Stromal cell of bone marrow (primary cell): ENCODE measurements at places on chromosomes 1 and 21.

- DNase-seq: no peak
Observed at GRCh38 chr1:167454894-167455785, 63.2 kb downstream of the CD247 start.

DNA sequence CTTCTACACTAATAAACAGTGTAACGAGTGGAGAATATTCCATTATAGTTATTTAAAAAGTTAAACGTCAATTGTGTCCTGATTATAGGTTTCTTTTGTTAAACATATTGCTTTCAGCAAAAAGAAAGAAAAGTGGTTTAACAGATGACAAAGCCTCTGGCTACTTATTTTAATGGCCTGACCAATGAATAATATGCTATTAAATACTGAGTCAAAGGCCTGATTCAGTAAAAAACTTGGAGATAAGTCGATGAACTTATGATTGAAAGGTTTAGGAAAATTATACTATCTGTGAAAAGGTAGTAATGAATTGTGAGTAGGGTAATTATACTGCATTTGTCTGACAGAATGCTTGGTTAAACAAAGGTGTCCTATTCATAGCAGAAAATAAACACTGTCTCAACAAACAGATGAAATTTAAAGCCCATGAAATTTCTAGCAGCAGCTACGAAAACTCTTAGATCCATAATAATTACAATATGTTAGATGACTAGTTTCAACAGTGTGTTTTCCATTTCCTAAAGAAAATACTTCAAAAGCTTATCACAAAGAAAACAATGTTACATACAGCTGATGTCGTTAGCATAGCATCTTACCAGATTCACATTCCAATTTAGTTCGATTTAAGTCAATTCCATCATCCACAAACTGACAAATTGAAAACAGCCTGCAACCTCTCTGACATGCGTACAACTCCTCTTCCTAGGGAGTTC is 6.2 kb downstream of the TMEM59 start:
- no peak for DNase-seq

DNA sequence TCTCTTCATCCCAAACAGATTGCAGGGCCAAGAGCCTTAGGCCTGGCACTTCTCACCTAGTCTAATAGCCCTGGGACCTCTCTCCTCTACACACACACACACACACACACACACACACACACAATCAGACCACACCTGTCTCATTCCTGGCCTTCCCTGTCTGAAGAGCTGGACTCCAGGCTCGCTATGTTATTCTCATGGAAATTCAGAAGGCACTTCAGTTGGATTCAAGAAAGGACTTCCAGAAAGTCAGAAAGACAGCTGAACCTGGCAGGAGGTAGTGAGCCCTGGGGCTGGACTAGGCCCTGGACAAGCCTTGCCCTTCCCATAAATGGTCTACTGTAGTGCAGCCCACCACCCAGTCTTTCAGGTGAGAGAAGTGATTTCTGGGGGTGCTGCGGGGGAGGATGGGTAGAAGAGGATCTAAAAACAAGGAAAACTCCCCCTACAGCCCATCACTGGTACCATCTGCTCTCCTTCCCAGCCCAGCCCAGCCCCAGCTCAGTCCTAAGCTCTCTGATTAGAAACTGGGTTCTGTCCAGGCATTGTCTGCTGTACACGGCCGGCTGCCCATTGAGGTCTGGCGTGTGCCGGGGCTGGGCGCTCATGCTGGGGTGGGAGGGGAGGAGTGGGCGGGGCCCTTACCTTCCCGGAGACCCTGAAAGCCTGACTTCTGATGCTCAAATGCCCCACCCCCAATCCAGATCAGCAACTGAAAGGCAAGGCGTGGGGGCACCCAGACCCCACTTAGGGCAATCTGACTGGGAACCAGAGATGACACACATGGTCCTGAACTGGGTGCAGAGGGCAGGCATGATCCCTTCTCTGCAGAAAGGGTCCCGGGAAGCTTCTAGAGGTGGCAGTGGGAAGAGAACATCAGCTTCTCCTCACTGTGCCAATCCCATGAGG is 2.5 kb downstream of the KIF21B start:
- no peak for DNase-seq

DNA sequence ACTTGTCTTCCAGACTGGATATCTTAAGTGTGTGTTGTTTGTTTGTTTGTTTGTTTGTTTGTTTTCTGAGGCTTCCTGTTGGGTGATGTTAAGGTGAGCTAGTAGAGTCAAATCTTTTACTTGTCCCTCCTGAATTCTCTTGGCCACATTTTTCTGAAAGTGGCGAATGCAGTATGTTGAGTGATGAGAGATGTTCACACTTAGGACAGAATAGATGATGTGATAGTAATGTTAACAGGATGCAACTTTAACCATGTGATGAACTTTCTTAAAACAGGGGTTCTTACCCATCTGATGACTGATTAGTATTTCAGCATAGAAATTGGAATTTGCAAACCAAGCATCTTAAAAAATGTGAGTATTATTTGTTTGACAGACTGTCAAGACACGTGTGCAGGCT is 40.2 kb downstream of the LMO4 start:
- no peak for DNase-seq

DNA sequence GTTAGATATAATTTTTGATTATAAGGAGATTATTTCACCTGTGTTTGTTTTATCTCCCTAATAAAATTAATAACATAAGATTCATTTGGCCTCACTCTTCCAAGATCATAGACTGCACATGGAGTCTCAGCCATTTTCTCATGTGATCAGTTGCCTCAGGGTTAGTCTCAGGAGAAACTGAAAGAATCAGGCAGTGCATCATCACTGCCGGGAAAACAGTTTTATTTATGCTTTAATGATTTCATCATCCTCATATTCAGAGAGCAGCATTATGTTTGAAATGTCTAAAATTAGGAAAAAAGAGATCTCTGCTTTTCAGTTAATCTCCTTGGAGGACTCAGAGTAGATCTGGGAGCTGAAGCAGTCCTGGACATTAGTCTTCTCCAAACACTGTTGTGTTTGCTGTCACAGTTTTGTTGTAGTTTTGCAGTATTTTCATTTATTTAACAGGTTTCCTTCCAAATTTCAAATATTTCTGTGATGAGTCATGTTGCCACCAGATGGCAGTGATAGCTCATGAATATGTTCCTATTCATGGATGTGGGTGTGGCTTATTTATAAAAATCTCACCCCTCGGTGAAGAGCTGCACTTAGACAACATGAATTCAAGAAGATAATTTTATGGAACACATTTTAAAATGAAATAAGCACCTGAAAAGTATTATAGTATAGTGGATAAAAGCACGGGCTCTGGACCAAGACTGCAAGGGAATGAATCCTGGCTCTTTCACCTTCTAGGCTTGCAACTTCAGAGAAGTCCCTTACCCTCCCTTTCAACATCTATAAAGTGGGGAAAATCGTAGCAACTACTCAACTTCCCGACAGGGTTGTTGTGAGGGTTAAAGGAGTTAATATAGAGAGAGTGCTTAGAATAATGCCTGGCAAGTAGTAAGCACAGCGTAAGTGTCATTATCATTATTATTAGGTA is 31.2 kb downstream of the CHD1L start:
- DNase-seq: peak; percentile 80

- DNase-seq: peak; percentile 25
Observed at GRCh38 chr1:88773540-88774150, 89.6 kb downstream of the PKN2 start.

GRCh38 chr1:117930173-117930447 is 571 bp downstream of the WDR3 start:
- no peak for DNase-seq

DNA sequence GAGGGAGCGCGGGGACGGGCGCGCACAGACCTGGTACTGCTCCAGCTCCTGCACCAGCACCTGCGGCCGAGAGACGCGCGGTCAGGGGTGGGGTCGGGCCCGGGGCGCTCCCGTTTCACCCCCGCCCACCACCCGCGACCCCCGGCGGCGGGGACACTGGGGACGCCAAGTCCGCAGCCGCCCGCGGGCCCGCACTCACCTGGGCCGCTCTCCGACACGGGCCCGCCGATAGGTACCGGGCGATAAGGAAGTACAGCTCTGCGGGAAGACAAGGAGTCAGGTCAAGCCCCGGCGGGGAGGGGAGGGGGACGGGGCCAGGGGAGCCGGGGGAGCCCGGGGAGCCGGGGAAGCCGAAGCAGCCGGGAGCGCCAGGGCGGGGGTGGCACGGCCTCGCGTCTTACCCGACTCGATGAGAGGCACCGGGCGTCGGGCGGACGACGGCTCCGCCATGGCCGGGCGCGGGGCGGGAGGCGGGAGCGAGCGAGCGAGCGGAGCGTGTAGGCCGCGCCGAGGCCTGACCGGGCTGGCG is 326 bp downstream of the BRWD1 start:
- DNase-seq: no peak

- no peak for DNase-seq
Observed at GRCh38 chr1:13714851-13715250, 14.9 kb downstream of the PRDM2 start.

GRCh38 chr1:178188306-178188705 is 94.4 kb downstream of the RASAL2 start:
- no peak for DNase-seq

- no peak for DNase-seq
Observed at GRCh38 chr1:6805004-6805416, 19.8 kb downstream of the CAMTA1 start.

- DNase-seq: no peak
Observed at GRCh38 chr1:36594023-36594422, 111.3 kb upstream of the CSF3R start.

DNA sequence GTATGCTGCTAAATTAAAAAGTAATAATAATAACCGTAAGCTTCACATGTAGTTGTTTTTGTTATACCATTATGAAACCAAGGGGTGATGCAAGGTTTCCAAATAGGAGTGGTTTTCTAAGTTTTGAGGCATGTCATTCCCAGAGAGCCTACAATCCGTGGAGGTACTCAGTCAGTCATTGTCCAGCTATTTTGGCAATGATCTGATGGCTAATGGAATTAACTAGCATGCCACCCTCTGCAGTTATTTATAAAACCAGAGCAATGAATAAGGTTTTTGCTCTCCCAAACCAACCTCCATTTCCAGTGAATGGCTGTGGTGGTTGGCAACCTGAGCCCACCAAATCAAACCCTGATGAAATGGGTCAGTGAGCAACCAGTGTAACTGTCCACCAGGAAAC is 106.4 kb downstream of the TBX15 start:
- DNase-seq: no peak

- no peak for DNase-seq
Observed at GRCh38 chr1:31058012-31058411, 7.5 kb downstream of the PUM1 start.

- no peak for DNase-seq
Observed at GRCh38 chr21:45088729-45089128, 14.3 kb downstream of the ADARB1 start.

DNA sequence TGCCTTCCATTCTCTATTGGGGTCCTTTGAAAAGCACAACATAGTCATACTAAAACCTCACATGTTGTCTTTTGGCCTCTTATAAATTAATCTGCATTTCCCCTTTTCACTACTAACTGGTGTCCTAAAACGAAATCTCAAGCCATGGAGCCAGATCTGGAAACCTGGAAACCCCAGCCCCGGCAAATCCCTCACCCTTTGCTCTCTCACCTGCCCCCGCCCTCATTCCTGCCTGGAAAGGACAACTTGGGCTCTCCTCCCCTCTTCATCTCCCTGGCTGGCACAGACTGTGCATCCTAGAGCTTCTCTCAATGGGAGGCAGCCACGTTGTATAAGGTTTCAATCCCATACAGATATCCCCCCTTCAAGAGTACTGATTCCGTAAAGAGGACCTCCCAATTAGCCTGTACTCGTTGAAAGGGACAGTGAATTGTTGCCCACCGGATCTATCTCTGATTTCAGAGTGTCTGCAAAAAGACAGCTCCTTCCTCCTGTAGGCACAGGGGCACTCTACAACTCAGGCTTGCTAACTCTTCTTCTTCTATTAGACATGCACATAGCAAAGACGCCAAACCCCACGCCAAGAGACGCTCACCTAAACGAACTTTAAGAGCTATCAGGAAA is 1.4 kb downstream of the DUSP10 start:
- no peak for DNase-seq

DNA sequence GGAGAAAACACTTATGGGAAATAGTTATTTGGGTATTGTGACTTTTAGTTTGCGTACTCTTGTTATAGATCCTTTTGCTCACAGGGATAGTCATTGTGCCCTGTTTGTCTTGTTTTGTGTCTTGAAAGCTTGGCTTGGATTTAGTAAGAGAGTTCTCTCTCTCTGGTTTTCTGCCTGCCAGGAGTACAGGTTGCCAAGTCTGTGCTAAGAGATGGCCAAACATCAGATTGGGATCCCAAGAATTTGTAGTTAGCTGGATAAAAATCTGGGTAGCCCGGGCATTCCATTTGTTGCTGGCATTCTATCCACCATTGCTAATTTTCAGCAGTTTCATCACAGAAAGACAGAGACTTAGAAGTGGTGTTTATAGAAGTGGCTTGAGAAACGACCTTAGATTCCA is 222.2 kb downstream of the NRIP1 start:
- no peak for DNase-seq

DNA sequence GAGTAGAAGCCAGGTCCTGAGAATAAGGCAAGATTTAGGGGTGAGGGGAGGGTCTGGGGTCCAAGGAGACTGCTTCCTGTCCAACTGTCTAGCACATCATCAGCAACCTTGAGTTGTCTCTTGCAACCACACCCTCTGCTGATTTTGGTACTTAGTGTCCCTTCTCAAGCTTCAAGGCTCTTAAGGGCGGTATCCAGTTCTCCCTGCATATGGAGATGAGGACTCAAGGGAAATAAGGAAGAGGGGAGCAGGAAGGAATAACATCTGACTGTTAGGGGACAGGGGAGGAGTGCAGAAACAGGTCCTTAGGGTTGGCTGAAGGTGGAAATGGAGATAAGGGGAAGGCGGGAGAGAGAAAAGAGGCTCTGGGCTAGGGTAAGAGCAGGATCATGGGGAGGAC is 12.3 kb downstream of the MYOG start:
- DNase-seq: no peak
